ENCODE measurements at places on chromosomes 4 and X.

- DNase-seq: no peak
Observed at GRCh38 chr4:8829584-8829983, 42.1 kb downstream of the HMX1 start.

- no peak for DNase-seq
Observed at GRCh38 chrX:66638591-66639500, at the start of gene EDA2R. Gene EDA2R (minus strand): TSS chrX:66639078. CDS start chrX:66616020, 23,058 bp downstream.

GRCh38 chr4:143207555-143207954, 22.8 kb downstream of the USP38 start:
- peak; percentile 11 for DNase-seq

DNA sequence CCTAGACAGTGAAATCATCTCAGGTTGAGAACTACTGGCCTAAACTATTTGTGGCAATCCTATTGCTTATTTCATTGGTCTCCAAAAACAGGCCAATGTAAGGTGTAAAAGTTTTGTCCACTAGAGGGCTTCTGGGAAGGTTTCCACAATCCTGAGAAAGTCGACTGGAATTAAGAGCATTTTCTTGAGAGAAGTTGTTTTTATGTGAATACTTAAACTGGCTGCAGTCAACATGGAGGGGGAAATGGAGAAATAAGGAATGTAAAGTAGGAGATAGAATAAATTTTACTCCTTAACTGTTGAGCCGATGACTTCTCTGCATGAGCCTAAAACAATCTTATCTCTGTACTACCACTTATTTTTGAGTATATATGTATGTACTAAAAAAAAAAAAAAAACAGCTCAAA, 11.0 kb upstream of the EIF4E start:
- peak; percentile 64 for DNase-seq

DNA sequence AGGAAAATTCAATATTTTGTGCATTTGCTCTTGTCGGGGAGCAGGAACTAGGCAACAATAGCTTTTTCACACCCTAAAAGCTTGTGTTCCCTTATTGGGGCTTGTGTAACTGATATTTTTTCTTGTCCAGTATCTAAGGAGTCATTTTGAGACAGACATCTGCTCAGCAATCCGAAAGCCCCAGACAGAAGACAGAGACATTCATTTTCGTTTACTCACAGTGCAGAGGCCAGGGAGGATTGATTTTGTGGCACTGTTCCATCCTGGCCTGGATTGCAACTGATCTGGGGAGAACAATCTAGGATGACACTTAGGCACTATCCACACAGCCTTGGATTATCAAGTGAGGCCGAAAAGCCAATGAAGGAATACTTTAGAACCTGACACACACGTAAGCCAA, 27.4 kb upstream of the PLAC1 start:
- DNase-seq: no peak

DNA sequence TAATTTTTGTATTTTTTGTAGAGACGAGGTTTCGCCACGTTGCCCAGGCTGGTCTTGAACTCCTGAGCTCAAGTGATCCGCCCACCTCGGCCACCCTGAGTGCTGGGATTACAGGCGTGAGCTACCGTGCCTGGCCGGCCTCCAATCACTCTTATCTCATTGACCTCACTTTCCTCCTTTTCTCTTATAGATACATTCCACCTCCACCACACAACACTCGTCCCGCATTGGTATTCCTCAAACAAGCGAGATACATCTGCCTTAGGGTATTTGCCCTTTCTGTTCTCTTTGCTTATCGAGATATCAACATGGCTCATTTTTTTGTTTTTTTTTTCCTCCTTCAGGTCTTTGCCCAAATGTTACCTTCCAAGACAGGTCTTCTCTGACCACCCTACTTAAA, 1.8 kb upstream of the PRPS1 start:
- no peak for DNase-seq

DNA sequence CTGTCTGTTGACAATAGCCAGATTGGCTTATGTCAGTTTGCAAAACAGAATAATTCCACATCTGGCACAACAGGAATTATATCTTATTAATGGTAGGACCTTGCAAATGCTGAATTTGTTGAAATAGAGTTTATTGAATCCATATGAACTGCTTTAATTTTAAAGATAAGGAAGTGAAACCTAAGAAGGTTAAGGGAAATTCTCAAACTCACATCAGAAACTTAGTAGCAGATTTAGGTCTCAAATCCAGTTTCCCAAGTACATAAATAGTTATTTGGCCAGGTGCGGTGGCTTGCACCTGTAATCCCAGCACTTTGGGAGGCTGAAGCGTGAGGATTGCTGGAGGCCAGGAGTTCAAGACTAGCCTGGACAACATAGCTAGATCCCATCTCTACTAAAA, 117.1 kb downstream of the HNRNPD start:
- no peak for DNase-seq

GRCh38 chrX:132025041-132025440, 1.9 kb downstream of the STK26 start:
- DNase-seq: no peak

DNA sequence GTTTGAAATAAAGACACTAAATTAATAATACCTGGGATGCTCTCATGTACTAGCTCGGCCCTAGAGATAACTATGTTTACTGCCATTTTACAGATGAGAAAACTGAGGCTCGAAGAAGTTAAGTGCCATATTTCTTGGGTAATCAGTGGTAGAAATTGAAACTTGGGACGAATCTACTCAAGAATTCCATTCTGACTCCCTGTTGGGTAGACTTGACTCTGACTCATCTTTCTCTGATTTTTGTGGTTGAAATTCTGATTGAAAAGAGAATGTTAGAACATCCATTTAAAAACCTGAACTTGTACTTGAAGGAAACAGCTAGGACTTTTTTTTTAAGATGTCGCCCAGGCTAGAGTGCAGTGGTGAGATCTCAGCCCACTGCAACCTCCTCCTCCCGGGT, 50.1 kb upstream of the NSUN7 start:
- peak; percentile 59 for DNase-seq

- no peak for DNase-seq
Observed at GRCh38 chr4:7366180-7366945, 68.4 kb downstream of the PSAPL1 start.

DNA sequence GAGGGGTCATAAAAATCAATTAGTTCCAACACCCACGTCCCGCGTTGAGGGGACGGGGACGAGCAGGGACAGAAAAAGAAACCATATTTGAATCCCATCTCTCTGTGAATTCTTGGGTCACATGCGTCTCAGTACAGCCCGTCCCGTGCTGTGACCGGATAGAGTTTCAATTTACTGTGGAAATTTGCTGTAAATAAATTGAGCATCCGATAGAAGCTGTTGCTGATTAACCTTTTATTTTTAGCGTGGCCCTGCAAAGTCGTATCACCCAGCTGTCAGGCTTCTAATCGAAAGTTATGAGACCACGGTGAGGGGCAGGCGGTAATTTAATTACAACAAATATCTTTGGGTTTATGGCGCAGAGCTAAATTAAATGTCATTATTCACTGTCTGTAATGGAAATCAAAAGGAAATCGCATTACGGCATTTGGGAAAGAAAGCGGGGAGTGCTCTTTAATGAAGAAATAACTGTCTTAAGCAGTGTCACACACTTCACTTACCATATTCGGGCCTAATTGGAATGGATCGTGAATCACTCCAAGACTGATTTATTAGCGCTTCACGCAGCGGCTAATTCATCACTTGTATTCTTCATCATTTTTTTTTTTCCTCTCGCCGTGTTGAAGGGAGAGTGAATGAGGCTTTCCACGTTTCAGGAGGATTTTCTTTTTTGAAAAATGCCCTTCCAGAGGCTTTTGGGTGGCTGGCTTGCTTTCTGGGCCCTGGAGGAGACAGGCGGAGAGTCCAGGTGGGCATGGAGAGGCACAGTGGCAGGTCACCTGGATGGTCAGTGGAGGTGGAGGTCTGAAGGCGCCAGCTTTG, 7.3 kb downstream of the SHOX start:
- DNase-seq: no peak

GRCh38 chrX:49175435-49176274, 4.0 kb downstream of the PLP2 start:
- no peak for DNase-seq
